ENCODE measurements at places on chromosomes 13 and 19.

DNA sequence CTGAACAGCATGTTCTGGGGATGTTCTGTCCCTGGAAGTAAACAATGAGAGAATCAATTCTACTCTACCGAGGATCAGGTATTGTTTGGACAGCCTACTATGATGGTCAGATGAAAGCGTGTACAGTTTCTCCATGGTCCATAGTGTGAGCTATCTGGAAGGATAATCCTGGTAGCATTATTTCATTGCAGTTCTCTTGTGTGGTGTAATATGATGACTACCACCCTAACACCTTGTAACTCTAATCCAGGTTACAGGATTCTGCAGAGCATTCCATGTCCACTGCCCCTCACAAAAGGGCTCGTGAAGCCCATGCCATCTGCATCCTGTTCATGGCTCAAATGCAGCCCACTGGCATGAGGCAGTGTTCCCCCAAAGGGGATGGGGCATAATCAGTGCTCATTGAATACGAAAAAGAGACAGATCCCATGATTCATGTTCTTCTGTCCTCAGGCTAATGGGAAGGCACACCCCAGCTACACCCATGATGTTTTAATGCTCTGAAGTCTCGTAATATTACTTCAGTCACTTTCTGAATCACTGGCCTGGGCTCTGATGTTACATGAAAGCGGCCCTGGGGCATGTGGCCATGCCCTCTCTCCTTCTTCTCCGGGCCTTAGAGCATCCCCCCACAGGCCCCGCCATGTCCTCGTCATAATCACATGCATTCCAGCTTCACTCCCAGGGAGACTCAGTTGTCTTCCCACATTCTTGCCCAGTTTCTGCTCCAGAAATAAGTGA, 68.4 kb downstream of the HSPH1 start:
- H3K27me3 ChIP-seq: no peaks in the 10 kb centered on the region
- no peak overlapping the region for H3K27ac ChIP-seq
- peaks cover 4% of the 10 kb centered on the region for H3K4me1 ChIP-seq
- H3K36me3 ChIP-seq: no peaks in the 10 kb centered on the region
- no peak for DNase-seq

DNA sequence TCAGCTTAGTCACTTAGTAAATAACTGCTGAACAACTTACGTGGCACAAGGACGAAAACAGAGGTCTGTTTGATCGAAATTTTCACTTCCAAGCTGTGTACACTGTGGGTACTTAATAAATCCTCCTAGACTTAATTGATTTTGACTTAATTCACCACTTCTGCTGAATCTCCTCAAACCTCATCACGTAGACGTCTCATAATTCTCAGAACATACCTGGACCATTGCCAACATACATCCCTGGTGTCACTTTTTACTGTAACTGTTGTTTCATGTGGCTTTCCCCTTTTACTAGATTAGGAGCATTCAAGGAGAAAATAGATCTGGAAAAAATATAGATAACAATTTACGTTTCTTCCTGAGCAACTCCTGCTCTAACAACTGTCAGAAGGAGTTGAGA, 105.0 kb downstream of the MBNL2 start:
- no peaks in the 10 kb centered on the region for H3K27me3 ChIP-seq
- no peak overlapping the region for H3K27ac ChIP-seq
- H3K36me3 ChIP-seq: no peaks in the 10 kb centered on the region
- no peak for DNase-seq

- peaks cover 56% of the 10 kb centered on the region for H3K4me1 ChIP-seq
- no peak for DNase-seq
- no peaks in the 10 kb centered on the region for H3K27me3 ChIP-seq
- H3K36me3 ChIP-seq: no peaks in the 10 kb centered on the region
- H3K27ac ChIP-seq: peak within 1 kb of the TSS; percentile 96
These were observed at the start of gene STRN4 for GRCh38 chr19:46746281-46747057. Gene STRN4, minus strand, starts transcription at chr19:46746450. Its CDS starts 20 bp downstream, at chr19:46746430.

DNA sequence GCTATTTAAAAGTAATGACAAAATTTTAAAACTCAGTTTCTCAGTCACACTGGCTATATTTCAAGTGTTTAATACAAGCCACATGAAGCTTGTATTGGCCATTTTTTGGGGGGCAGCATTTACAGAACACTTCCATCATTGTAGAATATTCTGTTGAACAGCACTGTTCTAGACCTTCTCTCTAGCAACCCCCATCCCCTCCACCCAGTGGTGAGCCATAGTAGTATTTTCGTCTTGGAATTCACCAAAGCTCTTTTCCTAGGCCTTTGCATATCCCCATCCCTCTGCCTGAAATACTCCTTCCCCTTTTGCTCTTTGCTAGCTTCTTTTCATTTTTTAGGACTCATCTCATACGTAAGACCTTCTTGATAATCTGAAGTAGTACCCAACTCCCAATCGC, 99.5 kb downstream of the ZC3H13 start:
- H3K4me1 ChIP-seq: no peaks in the 10 kb centered on the region
- no peak overlapping the region for H3K27ac ChIP-seq
- no peak overlapping the region for H3K4me3 ChIP-seq
- H3K27me3 ChIP-seq: no peaks in the 10 kb centered on the region

DNA sequence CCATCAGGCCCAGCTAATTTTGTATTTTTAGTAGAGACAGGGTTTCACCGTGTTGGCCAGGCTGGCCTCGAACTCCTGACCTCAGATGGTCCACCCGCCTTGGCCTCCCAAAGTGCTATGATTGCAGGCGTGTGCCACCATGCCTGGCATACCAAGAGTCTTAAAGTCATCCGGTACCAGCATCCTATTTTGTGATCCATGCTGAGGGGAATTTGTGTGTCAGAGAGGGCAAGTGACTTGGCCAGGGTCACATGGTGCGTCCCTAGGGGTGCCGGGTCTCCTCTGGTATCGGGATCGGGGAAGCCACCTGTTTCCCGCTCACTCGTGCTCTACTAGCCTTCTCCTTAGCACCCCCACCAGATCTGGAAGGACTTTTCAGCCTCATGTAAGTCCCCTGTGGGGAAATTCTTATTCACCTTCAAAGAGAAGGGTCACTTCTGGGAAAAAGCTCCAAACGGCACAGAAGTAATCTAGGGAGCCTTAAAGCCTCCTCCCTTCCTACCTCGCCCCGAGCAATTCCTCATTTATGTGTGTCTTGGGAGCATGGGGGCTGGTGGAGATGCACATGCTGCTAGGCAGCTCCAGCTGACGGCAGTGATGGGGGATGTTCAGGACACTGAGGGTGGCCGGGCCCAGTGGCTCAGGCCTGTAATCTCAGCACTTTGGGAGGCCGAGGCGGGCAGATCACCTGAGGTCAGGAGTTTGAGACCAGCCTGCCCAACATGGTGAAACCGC, 6.1 kb upstream of the ANKLE1 start:
- no peak overlapping the region for H3K4me3 ChIP-seq
- H3K27me3 ChIP-seq: no peaks in the 10 kb centered on the region
- H3K27ac ChIP-seq: no peak overlapping the region

GRCh38 chr19:43286096-43286495, 16.8 kb upstream of the PSG9 start:
- no peaks in the 10 kb centered on the region for H3K27me3 ChIP-seq
- DNase-seq: peak; percentile 68
- no peak overlapping the region for H3K4me3 ChIP-seq
- H3K27ac ChIP-seq: no peak overlapping the region
- no peaks in the 10 kb centered on the region for H3K36me3 ChIP-seq
- H3K4me1 ChIP-seq: no peaks in the 10 kb centered on the region

- H3K27me3 ChIP-seq: no peaks in the 10 kb centered on the region
- H3K36me3 ChIP-seq: peaks cover 5% of the 10 kb centered on the region
- H3K27ac ChIP-seq: no peak overlapping the region
- no peak for DNase-seq
- peaks cover 80% of the 10 kb centered on the region for H3K4me1 ChIP-seq
These were observed 8.9 kb upstream of the WBP4 start for GRCh38 chr13:41052441-41052840.

DNA sequence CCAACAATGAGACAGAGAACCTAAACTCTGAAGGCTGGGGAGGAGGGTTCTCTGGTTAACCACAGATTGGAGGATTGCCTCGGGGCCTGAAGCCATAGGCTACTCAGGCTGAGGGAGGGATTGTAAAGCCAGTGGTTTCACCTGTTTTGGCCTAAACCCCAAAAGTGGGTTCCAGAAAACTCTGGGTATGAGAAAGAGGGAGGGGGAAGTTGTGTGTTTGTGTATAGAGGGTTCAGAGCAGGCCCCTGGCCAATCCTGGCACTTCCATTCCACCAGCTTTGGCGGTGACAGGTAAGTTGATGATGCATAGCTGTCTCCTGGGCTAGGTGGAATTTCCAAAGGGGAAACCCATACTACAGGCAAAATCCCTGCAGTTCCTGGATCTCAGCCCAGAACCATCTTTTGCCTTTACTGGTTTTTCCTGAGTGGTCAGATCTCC, 13.5 kb upstream of the CCDC97 start:
- peaks cover 53% of the 10 kb centered on the region for H3K4me1 ChIP-seq
- no peak overlapping the region for H3K4me3 ChIP-seq
- H3K27me3 ChIP-seq: no peaks in the 10 kb centered on the region
- no peak for DNase-seq
- peak overlapping the region; percentile 84 for H3K27ac ChIP-seq

DNA sequence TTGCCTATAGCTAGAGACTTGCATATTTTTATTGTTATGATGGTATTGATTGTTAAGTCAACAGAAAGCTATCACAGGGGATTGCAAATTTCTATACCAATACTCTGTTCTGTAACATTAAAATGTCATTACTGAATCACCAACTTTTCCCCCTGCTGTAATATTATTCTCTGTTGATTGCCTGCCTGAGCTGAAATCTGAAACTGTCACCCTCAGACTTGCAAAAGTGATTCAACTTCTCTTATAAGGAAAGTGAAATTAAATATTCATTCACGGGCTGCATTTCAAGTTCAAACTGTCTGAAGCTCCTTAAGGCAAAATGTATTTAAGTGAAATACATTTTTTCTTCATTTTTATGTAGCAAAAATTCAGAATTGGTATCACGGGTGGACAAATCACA, 723.2 kb downstream of the PCDH9 start:
- no peak overlapping the region for H3K27ac ChIP-seq
- no peaks in the 10 kb centered on the region for H3K4me1 ChIP-seq
- no peaks in the 10 kb centered on the region for H3K36me3 ChIP-seq
- no peaks in the 10 kb centered on the region for H3K27me3 ChIP-seq
- H3K4me3 ChIP-seq: no peak overlapping the region

DNA sequence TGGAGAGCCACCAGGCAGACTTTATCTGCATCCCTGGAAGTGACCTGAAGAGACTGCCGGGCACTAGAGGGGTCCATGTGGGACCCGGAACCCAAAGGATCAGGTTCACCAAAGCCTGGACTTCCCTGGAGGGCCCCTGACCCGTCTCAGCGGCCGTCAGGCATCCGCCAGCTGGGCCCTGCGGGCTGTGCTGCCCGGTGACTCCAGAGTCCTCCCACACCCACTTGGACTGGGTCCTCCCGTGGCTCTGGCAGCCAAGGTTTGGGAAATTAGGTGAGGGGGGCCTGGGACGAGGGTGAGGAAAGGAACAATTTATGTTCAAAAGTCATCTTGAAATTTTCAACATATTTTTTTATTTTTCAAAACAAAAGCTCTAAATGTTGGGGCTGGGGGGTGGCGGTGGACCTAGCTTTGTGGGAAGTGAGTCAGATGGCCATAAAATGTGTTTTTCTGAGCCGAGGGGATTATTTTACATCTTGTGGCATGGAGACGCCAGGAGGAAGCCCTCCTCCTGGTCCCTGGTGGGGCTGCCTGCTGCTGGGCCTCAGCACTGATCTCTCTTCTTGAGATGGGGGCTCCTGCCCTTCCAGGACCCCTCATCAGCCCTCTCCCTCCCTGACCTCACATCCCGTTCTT, 20.2 kb downstream of the CEBPA start:
- H3K27ac ChIP-seq: no peak overlapping the region
- no peaks in the 10 kb centered on the region for H3K27me3 ChIP-seq
- H3K4me3 ChIP-seq: no peak overlapping the region
- H3K36me3 ChIP-seq: no peaks in the 10 kb centered on the region

- no peaks in the 10 kb centered on the region for H3K27me3 ChIP-seq
- DNase-seq: no peak
- peaks cover 14% of the 10 kb centered on the region for H3K36me3 ChIP-seq
- no peak overlapping the region for H3K4me3 ChIP-seq
- H3K4me1 ChIP-seq: peaks cover 78% of the 10 kb centered on the region
These were observed 2.6 kb downstream of the REXO1 start for GRCh38 chr19:1845642-1846041.

- H3K27me3 ChIP-seq: no peaks in the 10 kb centered on the region
- no peak for DNase-seq
- no peak overlapping the region for H3K4me3 ChIP-seq
- H3K27ac ChIP-seq: no peak overlapping the region
- H3K36me3 ChIP-seq: no peaks in the 10 kb centered on the region
These were observed 108.2 kb downstream of the PCCA start for GRCh38 chr13:100197116-100197515.

DNA sequence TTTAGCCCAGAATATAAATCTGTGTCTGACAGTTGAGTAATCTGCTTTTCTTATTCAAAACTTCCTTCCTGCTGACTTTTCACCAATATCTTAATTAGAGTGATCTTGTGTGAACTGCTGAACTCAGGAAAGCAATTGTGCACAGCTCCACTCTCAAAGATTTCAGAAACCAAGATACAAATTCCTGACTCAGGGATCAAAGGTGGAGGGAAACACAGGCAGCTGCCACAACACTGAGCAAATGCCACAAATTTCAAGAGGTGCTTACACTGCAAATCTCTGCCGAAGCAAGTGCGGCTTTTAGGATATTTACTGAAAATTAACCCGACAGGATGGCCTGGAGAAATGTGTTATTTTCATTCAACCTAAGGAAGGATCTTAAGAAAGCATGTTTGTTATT, 111.4 kb downstream of the STOML3 start:
- H3K27ac ChIP-seq: no peak overlapping the region
- no peak overlapping the region for H3K4me3 ChIP-seq
- no peaks in the 10 kb centered on the region for H3K4me1 ChIP-seq
- no peaks in the 10 kb centered on the region for H3K27me3 ChIP-seq
- no peaks in the 10 kb centered on the region for H3K36me3 ChIP-seq

DNA sequence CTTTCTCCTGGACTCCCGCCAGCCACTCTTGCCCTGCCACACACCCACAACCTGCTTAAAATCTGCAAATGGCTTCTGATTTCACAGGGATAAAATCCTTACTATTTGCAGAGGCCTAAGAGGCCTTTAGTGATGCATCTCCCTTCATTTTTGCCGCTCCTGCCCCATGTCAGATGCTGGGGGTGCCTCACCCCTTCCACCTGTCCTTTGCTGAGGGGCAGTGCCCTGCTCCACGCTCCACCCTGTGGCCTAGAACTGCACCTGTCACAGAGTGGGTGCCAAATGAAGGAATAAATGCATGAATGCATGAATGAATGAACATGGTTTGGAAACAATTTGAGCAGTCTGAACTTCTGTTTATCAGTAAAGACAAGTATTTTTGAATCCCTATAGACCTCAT, 34.1 kb upstream of the UQCRFS1 start:
- DNase-seq: no peak
- H3K4me3 ChIP-seq: no peak overlapping the region
- peaks cover 10% of the 10 kb centered on the region for H3K4me1 ChIP-seq
- H3K27ac ChIP-seq: no peak overlapping the region

- H3K36me3 ChIP-seq: no peaks in the 10 kb centered on the region
- H3K27me3 ChIP-seq: peaks cover 3% of the 10 kb centered on the region
- peak overlapping the region; percentile 67 for H3K4me3 ChIP-seq
- H3K27ac ChIP-seq: peak overlapping the region; percentile 100
- peaks cover 68% of the 10 kb centered on the region for H3K4me1 ChIP-seq
These were observed 1.9 kb downstream of the BBC3 start for GRCh38 chr19:47228937-47229675.
